ENCODE measurements at places on chromosomes 1 and 21.

DNA sequence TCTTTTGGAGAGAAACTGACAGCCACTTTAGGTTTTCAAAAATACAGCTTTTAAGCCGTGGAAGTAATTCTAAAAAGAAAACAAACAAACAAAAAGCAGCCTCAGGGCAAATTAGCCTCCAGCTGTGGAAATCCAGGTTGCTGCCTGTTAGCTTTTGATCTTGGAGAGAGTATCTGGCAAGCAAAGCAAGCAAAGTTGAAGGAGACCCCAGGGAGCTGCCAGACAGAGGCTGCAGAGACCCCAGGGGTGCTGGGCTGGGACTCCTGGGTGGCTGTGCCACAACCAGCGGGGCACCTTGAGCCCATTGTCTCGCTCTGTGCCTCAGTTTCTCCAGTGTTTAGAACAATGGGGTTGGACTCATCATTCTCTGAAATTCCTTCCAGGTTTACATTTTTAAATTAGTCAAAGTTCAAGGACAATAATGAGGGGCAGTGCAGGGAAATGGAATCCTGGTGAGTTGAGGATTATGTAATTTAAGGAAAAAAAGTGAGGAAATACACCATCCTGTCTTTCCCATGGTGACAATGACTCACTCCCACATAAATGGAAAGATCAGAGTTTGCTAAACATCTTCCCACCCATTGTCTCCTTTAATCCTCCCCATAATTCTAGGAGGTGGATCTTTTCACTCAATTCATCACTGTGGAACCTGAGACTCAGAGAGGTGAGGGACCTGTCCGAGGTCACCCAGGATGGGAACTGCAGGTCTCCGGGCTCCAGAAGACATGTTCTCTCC, 480.5 kb downstream of the MATN1 start:
- no peak for DNase-seq

- DNase-seq, result no peak
These were observed 59.8 kb upstream of the GNG12 start for GRCh38 chr1:67893126-67893495.

DNA sequence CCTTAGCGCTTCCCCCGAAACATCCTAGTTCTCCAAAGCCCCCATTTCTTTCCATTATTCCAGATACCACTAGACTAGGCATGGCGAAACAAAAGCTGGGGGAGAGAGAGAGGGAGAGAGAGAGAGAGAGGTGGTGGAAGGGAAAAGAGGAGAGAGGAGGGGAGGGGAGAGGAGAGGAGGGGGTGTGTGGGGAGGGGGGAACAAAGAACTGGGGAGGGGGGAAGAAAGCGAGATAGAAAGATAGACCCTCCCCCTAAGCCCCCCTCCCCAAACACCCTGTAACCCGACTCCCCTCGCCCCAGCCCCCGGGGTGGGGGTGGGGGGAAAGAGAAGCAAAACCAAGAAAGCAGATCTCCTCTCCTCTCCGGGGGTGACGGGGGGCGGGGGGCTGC, 352 bp downstream of the MEX3A start:
- no peak for DNase-seq

- no peak for DNase-seq
These were observed 76.3 kb downstream of the ZP4 start for GRCh38 chr1:237814319-237814924.

DNA sequence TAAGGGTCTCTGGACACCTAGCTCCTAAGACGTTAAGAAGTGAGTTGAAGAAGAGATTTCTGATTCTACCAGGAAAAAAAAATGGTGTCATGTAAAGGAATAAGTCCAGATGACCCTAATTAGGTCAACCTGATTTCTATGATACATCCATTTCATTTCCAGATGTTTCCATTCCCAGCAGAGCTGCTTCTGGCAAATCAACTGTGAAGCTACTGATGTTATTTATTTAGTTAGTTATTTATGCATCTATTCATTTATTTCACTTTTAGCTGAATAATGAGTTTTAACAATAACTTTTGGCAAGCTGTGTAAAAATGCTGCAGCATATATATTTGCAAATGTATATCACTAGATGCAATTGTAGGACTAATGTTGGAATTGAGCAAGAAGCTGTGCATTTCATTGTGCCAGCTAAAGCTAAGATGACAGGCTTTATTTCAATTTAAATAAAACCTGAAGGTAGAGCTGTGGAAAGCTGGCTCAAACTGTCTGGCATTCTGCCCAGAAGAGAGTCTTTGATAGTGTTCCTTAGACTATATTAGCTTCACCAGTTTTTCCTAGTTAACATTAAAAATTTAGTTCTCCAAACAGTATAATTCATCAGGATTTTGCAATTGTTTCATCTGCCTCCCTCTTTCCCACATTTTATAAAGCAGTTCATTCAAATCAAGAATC, 1164.4 kb upstream of the ADGRL4 start:
- DNase-seq, result no peak

DNA sequence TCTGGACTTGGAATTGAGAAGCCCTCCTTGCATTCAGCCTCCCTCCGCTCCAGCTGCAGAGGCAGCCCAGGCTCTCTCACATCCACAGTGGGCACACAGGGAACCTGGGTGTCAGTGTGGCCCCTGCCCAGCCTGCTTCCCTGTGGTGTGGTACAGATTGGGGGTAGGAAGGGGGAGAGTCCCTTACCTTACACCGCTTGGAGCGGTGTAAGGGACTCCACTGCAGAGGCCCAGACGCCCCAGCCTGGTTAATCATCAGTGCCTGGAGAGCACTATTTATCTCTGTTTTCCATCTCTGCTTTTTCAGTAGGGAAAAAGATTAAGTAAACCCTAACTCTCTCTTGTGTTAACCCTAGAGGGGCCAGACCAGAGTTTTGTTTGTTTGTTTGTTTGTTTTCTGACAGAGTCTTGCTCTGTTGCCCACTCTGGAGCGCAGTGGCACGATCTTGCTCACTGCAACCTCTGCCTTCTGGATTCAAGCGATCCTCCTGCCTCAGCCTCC, 803 bp upstream of the RHBG start:
- no peak for DNase-seq

GRCh38 chr1:231533240-231533639, 4.8 kb downstream of the TSNAX start:
- no peak for DNase-seq

DNA sequence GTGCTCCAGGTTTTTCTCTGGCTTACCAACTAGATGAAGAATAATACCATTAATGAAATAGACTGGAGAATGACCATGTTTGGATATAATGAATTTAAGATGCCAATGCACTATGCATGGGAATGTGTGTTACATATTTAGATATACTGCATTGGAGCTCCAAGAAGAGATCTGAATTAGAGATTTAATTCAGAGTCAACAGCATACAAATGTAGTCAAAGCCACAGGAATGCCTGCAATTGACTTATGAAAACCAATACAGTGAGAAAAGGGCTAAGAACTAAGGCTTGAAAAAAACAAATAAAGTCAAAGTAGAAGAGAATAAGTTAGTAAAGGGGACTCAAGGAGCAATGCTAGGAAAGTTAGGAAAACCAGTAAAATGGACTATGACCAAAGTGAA, 59.1 kb downstream of the USP24 start:
- no peak for DNase-seq

GRCh38 chr1:36084497-36085115, 712 bp downstream of the TEKT2 start:
- DNase-seq, result no peak

- peak; percentile 29 for DNase-seq
These were observed 4.9 kb upstream of the B4GALT3 start for GRCh38 chr1:161182214-161182613.

DNA sequence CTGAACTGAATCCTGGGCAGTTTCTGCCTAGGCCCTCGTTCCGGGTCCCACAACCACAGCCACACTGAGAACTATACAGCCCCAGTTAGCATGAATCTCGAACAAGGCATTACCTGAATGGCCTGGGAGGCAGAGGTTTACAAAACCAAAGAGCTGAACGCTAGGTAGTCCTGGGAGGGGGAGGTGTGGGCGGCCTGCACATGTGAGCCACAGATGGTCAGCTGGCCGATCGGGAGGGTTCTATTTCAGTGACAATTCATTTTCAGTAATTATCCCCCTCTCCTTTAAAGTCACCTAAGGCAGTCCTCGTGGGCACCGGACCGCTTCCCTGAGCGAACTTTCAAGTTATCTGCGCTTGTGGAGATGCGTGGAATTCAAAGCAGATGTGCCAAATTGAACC, 111.9 kb downstream of the GLIS1 start:
- no peak for DNase-seq

DNA sequence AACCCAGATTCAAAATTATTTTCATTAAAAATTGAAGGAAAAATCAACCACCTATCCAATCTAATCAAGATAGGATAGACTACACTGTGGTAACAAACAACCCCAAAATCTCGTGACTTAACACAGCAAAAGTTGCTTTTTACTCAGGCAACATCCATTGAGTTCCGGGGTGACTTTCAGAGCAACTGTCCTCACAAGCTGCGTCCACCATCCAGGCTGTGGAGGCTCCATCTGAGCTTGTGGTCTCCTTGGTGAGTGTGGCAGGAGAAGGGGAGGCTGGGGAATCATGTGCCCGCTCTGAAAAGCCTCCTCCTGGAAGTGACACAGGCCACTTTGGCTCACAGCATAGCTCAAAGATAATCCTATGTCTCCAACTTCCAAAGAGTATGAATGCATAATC, 52.4 kb downstream of the CD2 start:
- DNase-seq, result no peak

DNA sequence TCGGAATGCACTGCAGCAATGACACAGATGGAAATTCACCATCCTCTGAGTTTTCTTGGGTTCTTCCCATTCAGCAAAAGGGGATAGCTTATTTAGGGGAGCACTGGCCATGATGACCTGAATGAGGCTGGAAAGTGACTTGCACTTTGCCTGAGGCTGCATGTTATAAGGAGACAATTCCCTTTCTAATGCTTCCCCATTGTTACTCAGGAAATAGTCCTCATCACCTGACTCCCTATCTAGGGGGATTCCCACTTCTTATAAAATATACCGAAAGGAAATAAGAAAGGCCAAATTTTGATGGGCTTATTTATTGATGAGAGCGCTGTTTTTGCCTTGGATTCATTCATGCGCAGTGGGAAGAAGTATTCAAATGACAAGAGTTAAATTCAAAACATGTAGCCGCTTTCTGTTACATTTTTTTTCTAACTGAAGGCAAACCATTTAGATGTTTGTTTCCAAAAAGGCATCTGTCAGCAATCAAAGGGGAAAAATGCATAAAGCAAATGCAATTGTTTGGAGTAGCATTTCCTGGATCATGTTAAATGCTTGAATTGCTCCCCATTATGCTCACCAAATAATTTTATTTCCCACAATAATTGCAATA, 220.3 kb upstream of the NFIA start:
- no peak for DNase-seq

GRCh38 chr1:195717651-195718050, 890.6 kb downstream of the KCNT2 start:
- no peak for DNase-seq

- DNase-seq, result no peak
These were observed 58.0 kb downstream of the ADSS2 start for GRCh38 chr1:244393604-244394176.

- DNase-seq, result no peak
These were observed 398.4 kb downstream of the ZP4 start for GRCh38 chr1:237492359-237492758.

GRCh38 chr1:72485801-72486200, 203.5 kb upstream of the NEGR1 start:
- DNase-seq, result no peak

DNA sequence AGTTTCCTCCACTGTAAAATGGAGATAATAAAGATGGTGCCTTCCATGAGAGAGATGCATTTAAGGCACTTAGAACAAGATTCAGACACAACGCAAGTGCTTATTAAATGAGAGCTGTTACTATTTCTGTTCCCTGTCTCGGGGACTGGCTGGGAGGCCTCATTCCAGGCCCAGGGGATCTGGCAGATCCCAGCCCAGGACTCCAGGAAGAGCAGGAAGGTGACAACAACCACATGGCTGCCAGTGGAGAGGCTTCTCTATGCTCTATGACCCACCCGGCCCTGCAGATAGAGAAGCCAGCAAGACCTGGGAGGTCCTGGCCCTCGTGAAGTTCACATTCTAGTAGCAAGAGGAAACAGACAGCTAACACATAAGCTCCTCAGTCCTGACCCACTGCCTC, 175.5 kb downstream of the ACTL8 start:
- no peak for DNase-seq

- no peak for DNase-seq
These were observed 9.8 kb upstream of the SLC30A1 start for GRCh38 chr1:211588711-211589110.

DNA sequence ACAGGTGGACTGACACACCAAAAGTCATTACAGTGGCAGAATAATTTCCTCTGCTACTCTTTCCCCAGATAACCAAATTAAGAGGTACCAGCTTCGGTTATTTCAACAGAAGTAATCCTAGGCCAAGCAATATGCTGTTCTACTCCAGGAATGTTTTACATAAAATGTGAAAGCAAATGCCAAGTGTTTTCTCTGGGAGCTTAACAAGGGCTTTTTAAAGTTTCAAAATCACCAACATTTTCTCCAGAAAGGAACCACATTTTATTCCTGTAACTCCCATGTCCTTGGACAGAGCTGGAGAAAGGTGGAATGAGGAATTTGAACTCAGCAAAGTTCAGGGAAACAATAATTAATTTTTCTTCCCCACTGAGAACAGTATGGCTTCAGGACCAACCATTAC, 27.2 kb downstream of the CNN3 start:
- DNase-seq, result no peak

DNA sequence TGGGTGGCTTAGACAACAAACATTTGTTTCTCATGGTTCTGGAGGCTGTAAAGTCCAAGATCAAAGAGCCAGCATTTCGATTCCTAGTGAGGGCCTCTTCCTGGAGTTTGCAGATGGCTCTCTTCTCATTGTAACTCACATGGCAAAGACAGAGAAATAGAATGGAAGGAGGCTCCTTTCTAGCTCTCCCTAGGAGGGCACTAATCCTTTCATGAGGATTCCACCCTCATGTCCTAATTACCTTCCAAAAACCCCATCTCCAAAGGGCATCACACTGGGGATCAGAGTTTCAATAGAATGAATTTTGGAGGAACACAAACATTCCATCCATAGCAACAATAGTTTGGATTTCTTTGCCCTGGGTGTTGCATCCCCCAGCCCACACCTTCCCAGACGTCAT, 247.3 kb downstream of the TTLL7 start:
- DNase-seq, result no peak

- no peak for DNase-seq
These were observed 57.4 kb downstream of the TIAM1 start for GRCh38 chr21:31286621-31287020.

- DNase-seq, result no peak
These were observed 1.4 kb upstream of the ABCA4 start for GRCh38 chr1:94122201-94122970.

DNA sequence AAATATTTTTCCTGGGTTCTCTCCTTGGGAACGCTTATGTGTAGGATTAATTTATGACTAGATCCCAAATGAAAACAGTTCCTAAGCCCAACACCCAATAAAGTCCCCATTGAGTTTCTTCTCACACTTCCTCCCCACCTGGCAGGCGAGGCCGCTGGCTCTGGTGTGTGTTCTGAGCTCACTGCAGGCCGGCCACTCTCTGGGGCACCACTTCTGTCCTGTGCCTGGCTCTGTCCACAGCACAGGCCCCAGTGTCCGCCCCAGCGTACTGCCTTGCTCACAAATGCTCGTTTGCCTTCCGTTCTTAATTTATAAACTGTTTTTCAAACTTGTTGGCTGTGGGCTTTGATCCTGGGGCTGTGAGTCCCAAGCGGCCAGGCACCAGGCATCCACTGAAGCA, 90.6 kb downstream of the TLR5 start:
- DNase-seq, result no peak
